ENCODE measurements at places on chromosomes 4 and X. TPM values are rescaled to one million over a fixed set of nuclear protein-coding genes. Genes with fewer than 3 reads are reported as not detected.

The SNCA gene
- total RNA-seq = 5.3 TPM

The GLOD5 gene
- total RNA-seq = 3.3 TPM

The VGLL1 gene
- total RNA-seq = not detected

The CXXC4 gene
- total RNA-seq = 5.2 TPM

DNA sequence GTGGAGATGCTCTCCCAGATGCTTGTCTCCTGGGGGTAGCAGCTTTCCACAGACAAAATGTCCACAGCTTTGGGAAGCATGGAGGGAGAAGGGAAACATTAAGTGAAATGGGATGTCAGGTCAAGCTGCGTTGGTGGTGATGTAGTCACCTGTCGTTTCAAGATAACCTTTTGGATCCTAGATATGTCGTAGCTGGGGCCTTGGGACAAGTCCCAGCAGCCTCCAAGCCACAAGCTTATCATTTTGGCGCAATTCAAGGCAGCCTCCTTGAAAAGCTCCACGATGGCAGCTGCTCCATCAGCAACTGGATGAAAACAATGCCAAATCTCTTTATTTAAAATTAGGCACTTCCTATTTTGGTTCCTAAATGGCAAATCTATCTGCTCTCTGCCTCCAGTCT, 52.0 kb downstream of the RTL9 start:
- H3K27ac ChIP-seq = no peak overlapping the region
- no peaks in the 10 kb centered on the region for H3K27me3 ChIP-seq
- DNase-seq = no peak
- no peaks in the 10 kb centered on the region for H3K36me3 ChIP-seq

DNA sequence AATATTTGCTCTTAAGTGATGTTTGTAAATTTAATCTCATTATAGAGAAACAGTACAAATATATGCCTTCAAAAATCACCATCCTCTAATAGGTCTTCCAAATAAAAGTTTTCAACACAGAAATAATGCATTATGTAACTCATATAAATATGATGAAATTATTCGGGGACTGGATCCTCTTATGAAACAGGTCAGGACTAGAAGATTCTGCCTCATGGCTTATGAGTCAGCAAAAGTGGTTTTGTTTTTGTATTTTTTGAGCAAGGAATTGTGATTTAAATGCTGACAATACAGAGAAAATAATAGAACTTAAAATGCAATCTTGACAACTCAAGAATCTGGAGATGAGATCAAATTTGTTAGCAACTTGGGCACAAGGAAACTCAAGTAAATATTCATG, 179.7 kb upstream of the NDP start:
- H3K36me3 ChIP-seq = no peaks in the 10 kb centered on the region
- no peaks in the 10 kb centered on the region for H3K4me1 ChIP-seq
- H3K27ac ChIP-seq = no peak overlapping the region
- no peak overlapping the region for H3K4me3 ChIP-seq
- no peak for DNase-seq

DNA sequence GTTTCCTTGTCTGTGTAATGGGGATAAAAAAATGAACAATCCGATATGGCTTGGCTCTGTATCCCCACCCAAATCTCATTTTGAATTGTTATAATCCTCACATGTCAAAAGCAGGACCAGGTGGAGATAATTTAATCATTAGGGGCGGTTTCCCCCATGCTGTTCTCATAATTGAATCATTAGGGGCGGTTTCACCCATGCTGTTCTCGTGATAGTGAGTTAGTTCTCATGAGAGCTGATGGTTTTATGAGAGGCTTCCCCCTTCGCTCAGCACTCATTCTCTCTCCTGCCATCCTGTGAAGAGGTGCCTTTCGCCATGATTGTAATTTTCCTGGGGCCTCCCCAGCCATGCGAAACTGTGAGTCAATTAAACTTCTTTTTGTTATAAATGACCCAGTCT, 633.5 kb downstream of the RAPGEF2 start:
- no peaks in the 10 kb centered on the region for H3K4me1 ChIP-seq
- no peak overlapping the region for H3K27ac ChIP-seq
- no peak for DNase-seq
- no peak overlapping the region for H3K4me3 ChIP-seq
- H3K36me3 ChIP-seq = no peaks in the 10 kb centered on the region
- no peaks in the 10 kb centered on the region for H3K27me3 ChIP-seq

GRCh38 chrX:103774070-103774642, 2.5 kb upstream of the PLP1 start:
- no peaks in the 10 kb centered on the region for H3K4me1 ChIP-seq
- H3K27ac ChIP-seq = no peak overlapping the region
- no peaks in the 10 kb centered on the region for H3K27me3 ChIP-seq

DNA sequence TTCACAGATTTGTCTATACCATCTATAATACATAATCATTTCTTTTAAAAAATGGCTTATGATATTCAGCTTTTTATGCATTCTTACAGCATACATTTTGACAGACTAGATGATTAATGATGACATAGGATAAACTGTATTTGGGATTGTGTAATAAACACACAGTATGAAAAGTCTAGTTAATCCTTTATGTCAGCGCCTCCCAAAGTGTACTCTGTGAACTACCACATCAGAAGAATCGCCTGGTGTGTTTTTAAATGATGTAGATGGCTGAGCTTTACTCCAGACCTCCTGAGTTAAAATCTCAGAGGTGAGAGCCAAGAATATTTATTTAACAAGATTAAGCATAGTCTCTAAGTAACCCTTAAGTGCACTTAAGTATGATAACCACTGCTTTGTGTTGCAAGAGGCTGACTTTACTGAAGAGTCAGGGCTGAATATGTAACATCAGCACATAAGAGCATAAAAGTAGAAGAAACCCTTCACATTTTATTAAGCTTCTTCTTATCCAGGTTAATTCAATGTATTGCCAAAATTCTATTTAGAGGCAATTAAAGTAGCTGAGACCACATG, 104.2 kb downstream of the ANK2 start:
- H3K36me3 ChIP-seq = no peaks in the 10 kb centered on the region
- H3K4me3 ChIP-seq = no peak overlapping the region
- H3K27ac ChIP-seq = peak overlapping the region; percentile 73
- no peaks in the 10 kb centered on the region for H3K27me3 ChIP-seq

GRCh38 chr4:57159866-57160265, 49.7 kb upstream of the IGFBP7 start:
- H3K27ac ChIP-seq = no peak overlapping the region
- peaks cover 4% of the 10 kb centered on the region for H3K4me1 ChIP-seq
- no peak for DNase-seq
- no peak overlapping the region for H3K4me3 ChIP-seq

GRCh38 chr4:121096629-121097028, 24.3 kb upstream of the NDNF start:
- no peak for DNase-seq
- H3K36me3 ChIP-seq = no peaks in the 10 kb centered on the region
- H3K27me3 ChIP-seq = no peaks in the 10 kb centered on the region
- H3K27ac ChIP-seq = no peak overlapping the region

DNA sequence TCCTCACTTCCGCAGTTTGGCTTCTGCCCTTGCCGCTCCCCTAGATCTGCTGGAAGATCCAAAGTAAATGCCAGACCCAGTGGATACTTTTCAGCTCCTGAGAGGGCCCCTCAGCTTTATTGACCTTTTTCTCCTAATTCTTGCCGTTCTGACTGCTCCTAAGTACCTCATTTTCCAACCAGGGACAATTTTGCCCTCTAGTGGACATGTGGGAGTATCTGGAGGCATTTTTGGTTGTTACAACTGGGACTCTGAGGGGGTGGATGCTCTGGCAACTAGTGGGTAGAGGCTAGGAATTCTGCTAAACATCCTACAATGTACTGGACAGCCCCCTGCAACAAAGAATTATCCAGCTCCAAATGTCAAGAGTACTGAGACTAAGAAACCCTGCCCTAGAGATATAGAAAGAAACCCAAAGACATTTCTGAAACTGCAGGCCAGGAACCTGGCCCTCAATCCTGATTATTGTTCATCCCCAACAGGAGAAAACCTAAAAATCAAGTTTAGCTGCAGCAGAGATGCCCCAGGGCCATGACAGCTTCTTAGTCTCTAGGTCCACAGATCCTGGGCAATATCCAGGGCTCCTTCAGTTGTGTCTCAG, 3.4 kb downstream of the TEX13B start:
- no peaks in the 10 kb centered on the region for H3K27me3 ChIP-seq
- no peaks in the 10 kb centered on the region for H3K4me1 ChIP-seq
- DNase-seq = peak; percentile 5
- H3K4me3 ChIP-seq = no peak overlapping the region

DNA sequence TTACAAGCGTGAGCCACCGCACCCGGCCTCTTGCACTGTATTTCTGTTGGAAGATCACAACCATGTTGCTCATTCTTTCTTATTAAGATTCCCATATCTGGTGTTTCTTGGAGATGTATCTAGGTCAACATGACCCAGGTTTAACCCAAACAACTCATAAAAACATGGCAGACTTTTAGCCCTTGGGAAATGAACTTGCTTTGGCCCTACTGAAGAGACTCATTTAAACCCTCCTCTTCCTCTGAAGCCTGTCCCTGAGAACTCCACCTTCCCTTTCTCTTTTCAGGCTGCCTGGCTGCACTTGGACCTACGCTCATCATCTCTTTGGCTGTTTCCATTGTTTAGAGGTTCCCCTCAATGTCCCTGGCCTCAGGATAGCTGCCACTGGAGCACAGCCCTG, 22.8 kb upstream of the OPN1LW start:
- no peak overlapping the region for H3K27ac ChIP-seq
- no peaks in the 10 kb centered on the region for H3K4me1 ChIP-seq
- no peaks in the 10 kb centered on the region for H3K27me3 ChIP-seq
- no peaks in the 10 kb centered on the region for H3K36me3 ChIP-seq
- DNase-seq = no peak

DNA sequence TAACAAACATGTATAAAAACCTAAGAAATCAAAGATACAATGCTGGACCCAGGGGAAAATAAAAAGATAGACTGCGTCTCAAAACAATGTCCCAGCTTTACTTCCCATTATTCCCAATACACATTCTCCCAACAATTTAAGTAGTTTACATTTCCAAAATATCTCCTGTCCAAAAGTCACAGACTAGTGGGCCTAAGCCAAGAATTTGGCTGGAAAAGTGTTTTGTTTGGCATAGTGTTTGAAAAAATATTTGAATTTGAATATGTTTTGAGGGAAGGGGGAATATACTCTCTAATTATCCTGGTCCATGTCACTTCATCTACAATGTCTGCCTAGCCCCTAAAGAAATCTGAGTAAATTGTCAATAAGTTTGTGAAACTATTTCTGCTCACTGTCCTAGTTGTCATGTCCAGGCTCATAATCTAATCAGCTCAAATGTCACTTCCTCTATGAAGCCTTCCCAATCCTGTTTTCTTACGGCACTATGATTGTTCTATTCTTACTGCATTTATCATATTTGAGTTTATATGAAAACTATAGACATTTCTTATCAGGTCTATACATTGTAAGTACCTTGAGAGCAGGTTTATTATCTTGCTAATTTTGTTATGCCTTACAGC, 74.4 kb downstream of the SEC24D start:
- H3K27ac ChIP-seq = no peak overlapping the region
- no peak overlapping the region for H3K4me3 ChIP-seq
- peaks cover 19% of the 10 kb centered on the region for H3K36me3 ChIP-seq
- DNase-seq = no peak

DNA sequence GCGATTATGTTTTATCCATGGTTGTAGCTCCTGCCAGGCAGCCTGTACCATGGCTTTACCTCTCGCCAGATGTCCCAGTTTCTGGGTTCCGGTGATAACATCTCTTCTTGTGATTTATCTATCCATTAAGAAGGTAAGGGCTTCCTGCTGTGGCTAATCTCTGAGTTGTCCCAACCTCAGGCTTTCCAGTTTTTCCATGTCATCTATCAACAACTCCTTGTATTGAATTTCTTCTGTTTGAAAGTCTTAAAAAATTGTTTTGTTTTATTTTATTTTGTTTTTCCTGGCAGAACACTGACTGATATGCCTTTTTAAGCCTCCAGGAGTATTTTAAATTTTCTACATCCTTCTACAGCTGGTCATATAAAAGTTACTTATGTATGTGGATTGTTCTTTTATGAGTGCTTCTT, 241.9 kb downstream of the ANTXR2 start:
- no peaks in the 10 kb centered on the region for H3K27me3 ChIP-seq
- H3K27ac ChIP-seq = no peak overlapping the region
- no peaks in the 10 kb centered on the region for H3K36me3 ChIP-seq

DNA sequence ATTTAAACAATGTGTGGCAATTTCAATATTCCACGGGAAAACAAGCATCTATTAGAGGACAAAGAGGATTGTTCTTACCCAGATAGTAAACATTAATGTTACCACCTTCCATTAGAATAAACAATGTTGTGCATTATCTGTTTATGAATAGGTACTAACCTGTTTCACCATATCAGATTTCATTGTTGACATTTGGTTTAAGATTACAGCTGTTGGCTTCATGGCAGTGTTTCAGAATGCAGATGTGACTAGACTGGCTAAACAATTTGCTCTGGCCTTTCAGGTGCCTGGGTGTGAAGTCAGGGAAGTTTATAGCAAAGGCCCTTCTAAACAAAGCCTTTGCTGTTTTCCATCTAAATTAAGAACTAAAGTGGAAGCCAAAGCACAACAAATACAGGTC, 464.7 kb upstream of the FAM47C start:
- no peak overlapping the region for H3K27ac ChIP-seq
- H3K4me3 ChIP-seq = no peak overlapping the region
- DNase-seq = no peak
- H3K4me1 ChIP-seq = no peaks in the 10 kb centered on the region
- no peaks in the 10 kb centered on the region for H3K27me3 ChIP-seq

- peaks cover 5% of the 10 kb centered on the region for H3K36me3 ChIP-seq
- no peak overlapping the region for H3K27ac ChIP-seq
- H3K27me3 ChIP-seq = no peaks in the 10 kb centered on the region
- H3K4me1 ChIP-seq = no peaks in the 10 kb centered on the region
- no peak overlapping the region for H3K4me3 ChIP-seq
Observed at GRCh38 chr4:36081185-36081584, 163.1 kb downstream of the ARAP2 start.

GRCh38 chr4:119103263-119103662, 32.4 kb upstream of the MYOZ2 start:
- no peaks in the 10 kb centered on the region for H3K4me1 ChIP-seq
- H3K4me3 ChIP-seq = no peak overlapping the region
- no peaks in the 10 kb centered on the region for H3K27me3 ChIP-seq
- no peak for DNase-seq
- no peak overlapping the region for H3K27ac ChIP-seq

GRCh38 chr4:140930011-140930410, 173.8 kb upstream of the TBC1D9 start:
- no peaks in the 10 kb centered on the region for H3K4me1 ChIP-seq
- no peak for DNase-seq
- H3K27ac ChIP-seq = no peak overlapping the region
- H3K27me3 ChIP-seq = no peaks in the 10 kb centered on the region
- no peak overlapping the region for H3K4me3 ChIP-seq
- H3K36me3 ChIP-seq = no peaks in the 10 kb centered on the region

DNA sequence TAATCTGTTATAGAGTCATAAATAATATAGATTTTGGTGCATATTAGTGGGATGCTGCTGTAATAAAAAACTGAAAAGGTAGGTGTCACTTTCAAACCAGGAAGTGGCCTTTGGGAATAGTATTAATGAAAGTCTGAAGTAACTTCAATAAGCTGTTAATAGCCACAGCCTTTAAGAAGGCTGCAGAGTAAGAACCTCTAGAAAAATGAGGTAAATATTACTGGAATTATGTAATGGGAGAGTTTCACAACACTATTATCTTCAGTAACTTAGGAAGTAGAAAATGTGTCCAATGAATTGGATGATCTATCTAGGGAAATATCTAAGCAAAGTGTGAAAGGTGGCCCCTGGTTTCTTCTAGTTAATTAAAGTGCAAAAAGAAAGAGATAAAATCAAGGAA, 104.7 kb downstream of the NCAPG start:
- no peak overlapping the region for H3K4me3 ChIP-seq
- H3K27ac ChIP-seq = no peak overlapping the region
- H3K36me3 ChIP-seq = no peaks in the 10 kb centered on the region
- DNase-seq = no peak
- no peaks in the 10 kb centered on the region for H3K27me3 ChIP-seq

GRCh38 chr4:53695540-53696463, 104.5 kb upstream of the LNX1 start:
- no peak overlapping the region for H3K27ac ChIP-seq
- no peaks in the 10 kb centered on the region for H3K27me3 ChIP-seq
- H3K36me3 ChIP-seq = no peaks in the 10 kb centered on the region
- H3K4me1 ChIP-seq = peaks cover 6% of the 10 kb centered on the region

All from thyroid gland (tissue), 4 donors.